ENCODE measurements at places on chromosomes 6 and 20.

- DNase-seq: no peak
Observed at GRCh38 chr6:99573980-99574617, 5.6 kb upstream of the CCNC start.

- no peak for DNase-seq
Observed at GRCh38 chr6:129744201-129744879, 34.4 kb upstream of the ARHGAP18 start.

GRCh38 chr20:36481380-36482043 lies 59.8 kb upstream of the MYL9 start:
- no peak for DNase-seq

GRCh38 chr20:59738851-59739250 lies 134.5 kb downstream of the PHACTR3 start:
- DNase-seq: no peak

GRCh38 chr20:23920408-23921325 lies 41.1 kb upstream of the CST5 start:
- no peak for DNase-seq

DNA sequence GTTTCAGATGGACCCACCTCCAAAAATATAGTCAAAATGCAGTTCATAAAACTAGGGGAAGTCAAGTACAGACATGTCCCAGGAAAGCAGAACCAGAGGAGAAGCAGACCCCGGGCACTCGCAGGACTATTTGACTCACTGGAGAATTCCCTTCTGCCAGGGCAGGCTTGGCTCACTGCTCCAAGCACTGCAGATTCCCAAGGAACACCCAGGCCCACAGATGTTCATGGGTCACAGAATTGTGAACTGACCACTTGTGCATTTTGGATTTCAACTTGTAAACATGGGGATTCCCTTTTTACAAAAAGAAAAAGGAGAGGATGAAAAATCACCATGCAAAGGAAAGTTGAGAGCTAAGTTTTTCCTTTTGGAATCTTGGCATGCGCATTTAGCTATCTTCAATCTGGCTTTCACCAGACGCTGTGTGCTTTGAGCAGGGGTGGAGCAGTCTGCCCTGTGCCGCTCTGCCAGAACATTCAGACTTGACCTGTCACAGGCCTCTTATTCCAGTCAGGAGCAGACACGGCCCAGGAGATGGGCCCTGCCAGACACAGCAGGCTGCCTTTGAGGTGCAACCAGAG lies 237.5 kb upstream of the TAB2 start:
- DNase-seq: no peak

DNA sequence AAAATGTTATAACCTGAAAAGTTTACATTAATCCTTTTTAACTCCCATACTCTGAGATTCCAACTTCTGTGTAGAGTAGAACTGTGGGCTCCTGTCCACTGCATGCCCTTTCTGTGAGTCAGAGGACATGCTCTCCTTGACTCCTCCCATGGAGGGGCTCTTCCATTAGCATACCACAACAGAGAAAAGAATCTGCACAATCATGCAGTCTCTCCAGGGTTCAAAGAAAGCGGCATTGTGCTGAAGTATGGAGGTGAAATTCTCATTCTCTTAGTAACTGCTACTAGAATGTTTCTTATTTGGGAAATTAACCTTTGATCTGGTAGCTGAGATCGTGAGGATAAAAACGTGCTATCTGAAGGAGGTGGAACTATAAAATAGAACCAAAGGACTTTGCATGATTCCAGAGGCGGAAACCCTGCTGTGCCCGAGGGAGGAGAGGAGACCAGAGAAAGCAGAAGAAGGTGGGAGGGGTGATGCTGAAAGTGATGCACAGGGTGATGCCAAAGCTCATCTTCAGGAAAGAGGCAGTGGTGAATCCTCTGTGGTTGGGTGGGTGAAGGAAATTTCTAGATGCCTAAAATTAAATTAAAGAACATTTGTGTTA lies 202.2 kb upstream of the PCSK2 start:
- DNase-seq: no peak

GRCh38 chr20:63132715-63133471 lies 83.0 kb downstream of the YTHDF1 start:
- DNase-seq: no peak

DNA sequence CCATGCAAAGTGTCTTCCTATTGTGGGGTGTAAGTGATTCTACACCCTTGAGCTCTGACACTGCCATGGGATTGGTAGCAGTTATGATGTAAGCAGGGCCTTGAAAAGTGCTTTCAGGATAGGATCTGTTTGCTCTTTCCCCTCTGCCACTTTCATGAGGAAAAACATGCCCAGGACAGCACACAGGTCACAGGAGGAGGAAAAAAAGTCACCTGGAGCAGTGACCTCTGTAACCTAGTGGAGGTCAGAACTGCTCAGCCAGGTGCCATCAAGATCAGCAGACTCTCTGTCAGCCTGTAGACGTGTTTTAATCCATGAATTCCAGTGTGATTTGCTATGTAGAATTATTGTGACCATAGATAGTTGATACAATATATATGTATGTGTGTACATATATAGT lies 92.7 kb upstream of the BMP2 start:
- no peak for DNase-seq

GRCh38 chr20:1022871-1023270 lies 20.8 kb upstream of the RSPO4 start:
- no peak for DNase-seq

DNA sequence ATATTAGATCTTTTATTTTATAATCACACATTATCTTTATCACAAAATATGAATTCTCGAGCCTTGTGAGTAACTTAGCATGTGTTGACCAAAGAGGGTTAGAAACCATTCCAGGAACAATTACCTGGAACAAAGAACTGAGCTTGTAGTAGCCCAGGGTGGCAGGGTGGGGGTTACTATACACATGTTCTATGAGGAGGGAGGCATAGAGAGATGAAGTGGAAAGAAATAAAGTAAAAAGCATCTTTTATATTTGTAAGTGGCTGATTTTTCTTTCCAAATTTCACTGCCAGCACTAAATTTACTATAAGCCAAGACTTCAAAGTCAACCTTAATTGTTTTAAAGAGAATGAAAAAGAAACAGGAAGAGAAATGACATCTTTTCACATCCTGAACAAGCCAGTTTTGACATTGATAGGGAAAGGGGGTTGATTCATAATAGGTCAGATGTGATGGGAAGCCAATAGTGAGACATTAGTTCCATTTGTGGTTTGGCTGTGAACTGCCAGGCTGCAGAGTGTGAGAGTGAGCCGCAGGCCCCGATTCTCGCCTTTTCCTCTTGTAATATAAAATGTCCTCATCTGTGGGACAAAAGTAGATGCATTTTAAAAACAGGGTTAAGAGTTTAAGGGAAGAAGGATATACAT lies 52.7 kb upstream of the MYB start:
- DNase-seq: no peak

DNA sequence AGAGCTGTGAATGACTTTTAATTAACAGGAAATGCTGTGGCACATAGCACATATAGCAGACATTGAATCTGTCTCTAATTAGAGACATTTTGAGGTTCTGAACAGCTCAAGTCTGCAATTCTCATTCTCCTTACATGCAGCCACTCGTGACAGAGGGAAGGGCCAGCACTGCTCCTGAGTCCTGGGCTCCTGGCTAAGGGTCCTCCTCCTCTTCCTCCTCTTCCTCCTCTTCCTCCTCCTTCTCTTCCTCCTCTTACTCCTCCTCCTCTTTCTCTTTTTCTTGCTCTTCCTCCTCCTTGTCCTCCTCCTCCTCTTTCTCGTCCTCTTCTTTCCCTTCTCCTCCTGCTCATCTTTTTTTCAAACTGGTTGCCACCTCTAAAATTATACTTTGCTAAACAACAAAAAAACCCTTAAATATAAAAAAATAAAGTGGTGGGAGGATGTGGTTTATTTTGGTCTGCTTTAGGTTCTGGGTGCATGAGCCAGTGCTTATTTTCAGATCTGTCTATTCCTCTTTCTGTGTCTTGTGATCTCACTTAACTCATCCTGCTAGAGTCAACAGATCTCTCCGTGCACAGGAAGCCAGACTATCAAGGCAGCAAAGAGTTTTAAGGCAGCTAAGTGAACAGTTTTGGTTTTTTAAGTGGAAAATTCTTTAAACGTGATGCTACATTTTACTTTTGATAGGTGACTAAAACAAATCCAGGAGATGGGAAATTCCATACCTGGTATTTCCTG lies 159.3 kb downstream of the CD83 start:
- DNase-seq: no peak

GRCh38 chr20:59258221-59258621 lies 42.2 kb upstream of the EDN3 start:
- no peak for DNase-seq

DNA sequence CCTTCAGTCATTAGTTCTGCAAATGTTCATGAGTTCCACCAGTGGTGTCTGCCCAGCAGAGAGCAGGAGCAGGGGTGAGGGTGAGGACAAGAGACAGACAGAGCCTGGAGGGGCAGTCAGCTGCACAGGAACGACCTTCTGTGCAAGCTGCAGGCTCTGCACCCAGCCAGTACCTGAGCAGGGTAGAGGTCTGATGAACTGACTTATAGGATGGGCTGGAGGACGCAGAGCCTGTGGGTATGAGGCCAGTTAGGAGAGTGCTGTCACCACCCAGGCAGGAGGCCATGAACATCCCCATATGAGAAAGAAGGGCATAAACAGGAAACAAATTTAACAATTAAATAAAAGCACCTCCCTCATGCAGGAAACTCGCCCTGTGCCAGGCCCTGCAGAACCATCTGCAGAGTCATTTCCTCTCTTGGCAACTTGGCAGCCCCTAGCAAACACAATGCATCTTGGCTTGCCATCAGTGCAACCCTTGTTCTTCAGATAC lies 17.9 kb downstream of the C6orf15 start:
- no peak for DNase-seq

- DNase-seq: no peak
Observed at GRCh38 chr20:53345536-53346334, 247.9 kb downstream of the ZNF217 start.

DNA sequence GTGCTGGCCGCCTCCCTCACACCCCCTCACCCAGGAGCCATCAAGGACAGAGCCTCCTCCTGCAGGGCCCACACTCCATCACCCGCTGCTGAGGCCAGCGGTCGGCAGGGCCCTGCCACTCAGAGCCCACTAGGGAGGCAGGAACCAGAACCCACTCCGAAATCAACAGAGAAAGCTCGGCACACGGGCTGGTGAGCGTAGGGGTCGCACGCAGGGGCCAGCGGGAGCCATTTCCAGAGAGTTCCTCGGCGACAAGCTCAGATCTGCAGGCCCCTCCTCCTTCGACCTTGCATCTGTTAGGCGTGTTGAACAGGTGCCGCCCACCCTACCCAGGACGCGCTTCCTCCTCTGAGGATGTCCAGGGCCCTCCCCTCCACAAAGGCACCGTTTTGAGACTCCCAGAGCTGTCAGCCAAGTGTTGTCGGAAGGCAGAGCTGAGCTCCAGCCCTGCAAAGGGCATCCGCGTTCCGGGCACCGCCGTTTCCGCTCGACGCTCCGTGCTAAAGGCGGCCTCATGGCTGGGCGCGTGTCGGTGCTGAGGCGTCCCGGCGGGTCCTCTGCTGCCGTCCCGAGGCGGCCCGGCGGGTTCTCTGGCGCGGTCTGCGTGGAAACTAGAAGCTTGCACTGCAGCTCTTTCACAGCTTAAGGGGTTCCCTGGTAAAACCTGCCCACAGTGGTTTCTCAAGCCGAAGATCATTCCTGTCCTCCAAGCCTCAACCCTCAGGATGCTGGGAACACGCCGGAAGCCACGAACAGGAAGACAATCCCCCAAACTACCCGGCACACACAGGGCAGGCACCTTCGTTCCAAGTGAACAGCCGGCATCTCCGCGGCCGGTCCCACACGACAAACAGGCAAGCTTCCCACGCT lies 6.8 kb downstream of the KCNQ2 start:
- DNase-seq: no peak

DNA sequence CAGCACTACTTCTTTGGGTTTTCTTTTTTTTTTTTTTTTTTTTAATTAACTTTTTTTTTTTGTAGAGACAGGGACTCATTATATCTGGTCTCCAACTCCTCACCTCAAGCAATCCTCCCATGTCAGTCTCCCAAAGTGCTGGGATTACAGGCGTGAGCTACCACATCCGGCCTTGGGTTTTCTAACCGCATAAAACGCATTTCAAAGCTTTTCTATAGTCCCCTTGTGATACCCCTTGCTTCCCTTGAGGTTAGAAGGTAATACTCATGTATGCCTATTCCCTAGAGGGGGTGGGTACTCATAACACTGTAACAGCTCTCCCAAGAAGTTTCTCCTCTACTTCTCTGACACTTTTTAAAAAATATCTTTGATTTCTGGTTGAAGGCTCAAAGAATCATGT lies 23.9 kb upstream of the ASCC3 start:
- no peak for DNase-seq

DNA sequence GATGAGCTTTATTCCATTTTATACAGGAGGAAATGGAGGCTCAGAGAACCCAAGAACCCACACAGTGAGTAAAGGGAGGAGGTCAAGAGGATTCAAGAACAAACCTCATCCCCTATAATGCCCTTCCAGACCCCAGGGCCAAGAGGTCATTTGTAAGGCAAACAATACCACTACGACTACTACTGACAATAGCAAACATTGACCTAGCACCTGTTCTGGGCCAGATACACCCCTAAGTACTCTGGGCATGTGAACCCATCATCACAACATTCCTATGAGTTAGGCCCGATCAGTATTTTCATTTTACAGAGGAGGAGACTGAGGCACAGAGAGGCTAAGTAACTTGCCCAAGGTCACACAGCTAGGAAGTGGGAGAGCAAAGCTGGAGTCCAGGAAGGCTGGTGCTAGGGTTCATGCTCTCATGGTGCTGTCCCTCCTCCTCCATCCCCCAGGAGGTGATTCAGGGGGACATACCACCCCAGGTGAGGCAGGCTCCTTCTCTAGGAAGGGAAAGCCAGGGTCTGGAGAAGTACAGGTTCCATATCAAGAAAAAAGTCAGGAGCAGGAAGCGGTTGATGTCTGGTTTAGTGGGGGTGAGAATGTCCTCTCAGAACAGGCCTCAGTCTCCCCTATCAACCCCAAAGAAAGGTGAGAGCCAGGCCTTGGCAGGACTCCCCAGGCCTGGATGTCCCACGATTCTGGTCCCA lies 13.7 kb downstream of the SLC13A3 start:
- DNase-seq: no peak

DNA sequence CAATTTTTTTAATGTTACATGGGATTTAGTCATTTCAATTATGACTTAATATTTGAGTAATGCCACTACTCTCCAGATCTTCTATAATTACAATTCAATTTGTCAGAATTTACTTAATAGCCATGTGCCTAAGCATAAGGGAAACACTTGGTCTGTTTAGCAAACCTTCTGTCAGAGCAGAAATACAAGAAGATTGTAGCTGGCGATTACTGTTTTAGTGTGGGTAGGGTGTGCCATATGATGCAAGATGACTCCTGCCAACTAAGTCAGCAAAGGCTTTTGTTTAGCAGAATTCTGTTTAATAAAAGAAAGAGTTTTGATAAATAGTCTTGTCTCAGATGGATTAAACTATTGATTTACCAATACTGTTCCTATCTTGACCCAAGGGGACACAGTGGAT lies 455.4 kb downstream of the RNF144B start:
- DNase-seq: no peak

All from progenitor cell of endocrine pancreas (in vitro differentiated cells).